Neural crest cell (in vitro differentiated cells): ENCODE measurements at places on chromosomes 1 and 21. TPM values are rescaled to one million over a fixed set of nuclear protein-coding genes. Genes with fewer than 3 reads are reported as not detected.

Gene PTPN14
- 21.4 and 26.4 TPM in 2 replicates for total RNA-seq

Gene OR2T2
- not detected in 2 replicates for total RNA-seq

Gene KRTAP7-1
- not detected in 2 replicates for total RNA-seq

Gene RGS1
- total RNA-seq = not detected in 2 replicates

Gene OR2L5
- total RNA-seq = not detected in 2 replicates

- no peaks in the 10 kb centered on the region for H3K36me3 ChIP-seq
- no peak overlapping the region for H3K27ac ChIP-seq
- H3K27me3 ChIP-seq = no peaks in the 10 kb centered on the region
- no peak overlapping the region for H3K4me3 ChIP-seq
Measured at GRCh38 chr1:227333423-227333822, 15.1 kb upstream of the CDC42BPA start.

DNA sequence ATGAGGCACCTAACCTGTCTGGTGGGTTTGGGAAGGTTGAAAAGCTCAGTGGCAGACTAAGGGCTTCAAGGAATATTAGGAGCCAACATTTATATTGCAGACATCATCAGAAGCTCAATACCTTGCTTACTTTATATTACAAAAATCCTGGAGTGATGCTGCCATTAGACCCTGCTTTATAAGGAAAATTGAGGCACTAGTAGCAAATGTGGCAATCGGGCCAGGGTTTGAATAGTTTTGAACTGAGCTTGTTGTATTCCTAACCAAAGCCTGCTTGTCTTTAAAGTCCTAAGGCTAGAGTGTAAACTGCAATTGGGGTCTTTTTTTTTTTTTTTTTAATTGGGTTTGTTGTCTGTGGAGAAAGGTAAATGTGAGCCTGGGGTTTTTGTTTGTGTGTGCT, 14.3 kb downstream of the L1TD1 start:
- no peaks in the 10 kb centered on the region for H3K4me1 ChIP-seq
- H3K4me3 ChIP-seq = no peak overlapping the region
- H3K36me3 ChIP-seq = peaks cover 55% of the 10 kb centered on the region

GRCh38 chr1:240888039-240888786, 276.3 kb upstream of the GREM2 start:
- peaks cover 2% of the 10 kb centered on the region for H3K36me3 ChIP-seq
- H3K27me3 ChIP-seq = peaks cover 9% of the 10 kb centered on the region
- no peak overlapping the region for H3K27ac ChIP-seq
- H3K4me1 ChIP-seq = no peaks in the 10 kb centered on the region
- DNase-seq = peak; percentile 23

DNA sequence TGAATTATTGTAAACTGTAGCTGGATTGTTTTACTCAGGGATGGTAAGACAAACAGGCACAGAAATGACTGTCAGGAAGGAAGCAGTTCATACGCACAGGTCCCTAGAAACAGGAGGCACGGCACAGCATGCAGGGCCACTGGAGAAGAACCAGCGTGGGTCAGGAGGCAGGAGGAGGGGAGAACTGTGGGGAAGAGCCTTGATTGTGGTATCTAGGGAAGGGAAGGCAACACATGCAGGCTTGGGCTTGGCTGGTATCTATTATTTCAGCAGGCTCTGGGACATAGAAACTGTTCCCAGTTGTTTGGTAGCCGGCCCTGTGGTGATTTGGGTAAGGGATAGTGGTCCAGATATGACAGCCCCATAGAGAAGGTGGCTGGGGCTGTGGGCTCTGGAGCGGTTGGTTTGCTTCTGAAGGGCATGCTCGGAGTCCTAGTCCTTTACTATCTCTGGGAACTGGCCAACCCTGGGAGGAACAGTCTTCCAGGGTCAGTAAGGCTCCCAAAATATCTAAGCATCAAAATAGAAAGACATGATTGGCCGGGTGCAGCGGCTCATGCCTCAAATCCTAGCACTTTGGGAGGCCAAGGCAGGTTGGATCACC, 43.1 kb upstream of the CCSAP start:
- peak overlapping the region; percentile 66 for H3K27ac ChIP-seq
- H3K4me3 ChIP-seq = no peak overlapping the region
- H3K27me3 ChIP-seq = peaks cover 1% of the 10 kb centered on the region

GRCh38 chr1:89378001-89378400, 14.1 kb downstream of the GBP6 start:
- H3K4me3 ChIP-seq = no peak overlapping the region
- H3K36me3 ChIP-seq = no peaks in the 10 kb centered on the region
- no peak for DNase-seq
- H3K4me1 ChIP-seq = no peaks in the 10 kb centered on the region
- H3K27me3 ChIP-seq = peaks cover 4% of the 10 kb centered on the region

DNA sequence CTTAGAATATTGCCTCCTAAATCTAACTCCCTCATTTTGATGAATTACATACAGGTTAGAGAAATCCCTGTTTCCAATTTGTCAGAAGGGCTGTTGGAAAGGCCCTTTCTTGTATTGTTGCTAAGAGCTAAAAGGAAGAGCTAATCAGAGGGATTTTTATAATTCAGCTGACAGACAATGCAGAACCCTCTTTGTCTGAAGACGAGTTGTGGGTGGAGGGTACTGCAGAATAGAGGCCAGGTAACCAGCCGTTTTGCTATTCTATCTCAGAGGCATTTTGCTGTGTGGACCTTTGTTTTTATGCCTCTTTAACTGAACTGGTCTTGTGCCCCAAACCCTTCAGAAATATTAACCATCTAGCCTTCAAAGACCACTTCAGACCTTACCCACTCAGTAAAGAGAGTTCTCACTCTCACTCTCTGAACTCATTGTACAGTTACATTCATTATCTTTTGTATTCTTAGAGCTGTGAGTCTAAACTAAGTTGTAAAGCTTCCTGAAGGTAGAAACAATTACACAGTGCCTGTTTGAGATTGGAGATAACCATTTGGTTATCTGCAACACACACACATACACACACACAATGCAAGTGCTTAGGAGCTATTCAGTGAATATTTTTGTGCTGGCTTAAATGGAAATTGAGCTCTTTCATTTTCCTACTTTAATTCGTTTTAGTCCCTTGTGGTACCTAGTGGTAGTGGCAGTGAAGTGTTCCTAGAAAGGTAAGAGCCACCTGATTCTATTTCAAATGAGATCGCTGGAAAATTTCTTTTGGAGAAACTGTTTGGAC, 19.7 kb downstream of the KPNA6 start:
- H3K27me3 ChIP-seq = no peaks in the 10 kb centered on the region
- peak overlapping the region; percentile 12 for H3K27ac ChIP-seq
- H3K4me3 ChIP-seq = no peak overlapping the region
- DNase-seq = no peak

DNA sequence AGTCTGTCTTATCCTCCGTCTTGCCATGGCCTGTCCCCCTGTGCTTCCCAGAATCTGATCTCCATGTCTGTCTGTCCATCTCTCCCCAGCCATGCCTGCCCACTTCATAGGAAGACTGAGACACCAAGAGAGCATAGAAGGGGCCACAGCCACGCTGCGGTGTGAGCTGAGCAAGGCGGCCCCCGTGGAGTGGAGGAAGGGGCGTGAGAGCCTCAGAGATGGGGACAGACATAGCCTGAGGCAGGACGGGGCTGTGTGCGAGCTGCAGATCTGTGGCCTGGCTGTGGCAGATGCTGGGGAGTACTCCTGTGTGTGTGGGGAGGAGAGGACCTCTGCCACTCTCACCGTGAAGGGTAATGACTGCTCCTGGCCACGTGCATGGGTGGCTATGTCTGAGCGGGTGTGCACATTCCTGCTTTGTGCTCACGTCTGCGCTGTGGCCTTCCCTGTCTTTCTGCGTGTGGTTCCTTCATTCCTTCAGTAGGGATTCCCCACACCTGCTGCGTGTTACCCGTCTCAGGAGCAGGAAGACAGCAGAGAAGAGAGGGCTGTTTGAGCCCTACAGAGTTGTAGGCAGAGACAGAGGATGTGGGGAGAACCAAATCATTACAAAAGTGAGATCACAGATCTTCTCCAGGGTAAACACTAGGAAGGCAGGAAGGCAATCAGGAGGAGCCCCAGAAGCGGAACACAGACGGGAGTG, 80.8 kb downstream of the OBSCN start:
- H3K27ac ChIP-seq = peak overlapping the region; percentile 16
- H3K36me3 ChIP-seq = peaks cover 10% of the 10 kb centered on the region
- H3K4me3 ChIP-seq = no peak overlapping the region
- DNase-seq = no peak
